Pancreas (tissue), 10 donors: ENCODE measurements at places on chromosomes 3 and 15. TPM values are rescaled to one million over a fixed set of nuclear protein-coding genes. Genes with fewer than 3 reads are reported as not detected.

GOLGA8M gene
- 1.4 TPM for polyA plus RNA-seq

SLC2A2 gene
- 1.8 TPM for polyA plus RNA-seq

DGKG gene
- polyA plus RNA-seq, result 1.6 TPM

EXD1 gene
- polyA plus RNA-seq, result not detected

ITIH1 gene
- 1.1 TPM for polyA plus RNA-seq
